GF-D8 (cell line): ENCODE measurements at places on chromosomes 7 and 10.

- DNase-seq = no peak
Measured at GRCh38 chr7:73880755-73881328, 19.9 kb downstream of the TMEM270 start.

DNA sequence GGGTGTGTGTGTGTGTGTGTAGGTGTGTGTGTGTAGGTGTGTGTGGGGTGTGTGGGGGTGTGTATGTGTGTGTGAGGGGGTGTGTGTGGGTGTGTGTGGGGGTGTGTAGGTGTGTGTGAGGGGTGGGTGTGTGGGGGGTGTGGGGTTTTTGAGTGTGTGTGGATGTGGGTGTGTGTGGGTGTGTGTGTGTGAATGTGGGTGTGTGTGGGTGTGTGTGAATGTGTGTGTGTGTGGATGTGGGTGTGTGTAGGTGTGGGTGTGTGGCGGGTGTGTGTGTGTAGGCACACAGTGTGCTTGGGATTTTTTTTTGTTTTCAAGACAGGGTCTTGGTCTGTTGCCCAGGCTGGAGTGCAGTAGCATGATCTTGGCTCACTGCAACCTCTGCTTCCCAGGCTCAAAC lies 36.8 kb upstream of the TCF7L2 start:
- DNase-seq = no peak

GRCh38 chr10:3330663-3331062 lies 158.1 kb upstream of the PITRM1 start:
- DNase-seq = no peak

- DNase-seq = no peak
Measured at GRCh38 chr7:49812534-49812933, 39.1 kb downstream of the VWC2 start.

- DNase-seq = no peak
Measured at GRCh38 chr7:40649247-40649646, 514.4 kb downstream of the SUGCT start.

DNA sequence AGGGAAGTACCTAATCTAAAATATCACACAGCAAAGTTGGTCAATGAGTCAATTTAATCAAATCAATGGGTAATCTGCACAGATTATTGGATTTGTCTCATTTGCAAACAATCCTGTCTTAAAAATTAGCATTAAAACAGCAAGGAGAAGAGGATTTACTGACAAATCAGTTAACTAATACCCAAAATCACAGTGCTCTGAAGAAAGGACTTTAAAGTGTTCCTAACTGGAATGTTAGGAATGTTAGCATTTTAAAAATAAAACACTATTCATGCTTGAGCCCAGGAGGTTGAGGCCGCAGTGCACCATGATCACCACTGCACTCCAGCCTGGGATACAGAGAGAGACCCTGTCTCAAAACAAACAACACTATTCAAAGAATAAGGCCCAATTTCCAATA lies 83.1 kb downstream of the CHCHD3 start:
- DNase-seq = no peak
